ENCODE measurements at places on chromosomes 6 and 20.

- DNase-seq = no peak
Observed at GRCh38 chr6:156685823-156686222, 91.4 kb upstream of the ARID1B start.

DNA sequence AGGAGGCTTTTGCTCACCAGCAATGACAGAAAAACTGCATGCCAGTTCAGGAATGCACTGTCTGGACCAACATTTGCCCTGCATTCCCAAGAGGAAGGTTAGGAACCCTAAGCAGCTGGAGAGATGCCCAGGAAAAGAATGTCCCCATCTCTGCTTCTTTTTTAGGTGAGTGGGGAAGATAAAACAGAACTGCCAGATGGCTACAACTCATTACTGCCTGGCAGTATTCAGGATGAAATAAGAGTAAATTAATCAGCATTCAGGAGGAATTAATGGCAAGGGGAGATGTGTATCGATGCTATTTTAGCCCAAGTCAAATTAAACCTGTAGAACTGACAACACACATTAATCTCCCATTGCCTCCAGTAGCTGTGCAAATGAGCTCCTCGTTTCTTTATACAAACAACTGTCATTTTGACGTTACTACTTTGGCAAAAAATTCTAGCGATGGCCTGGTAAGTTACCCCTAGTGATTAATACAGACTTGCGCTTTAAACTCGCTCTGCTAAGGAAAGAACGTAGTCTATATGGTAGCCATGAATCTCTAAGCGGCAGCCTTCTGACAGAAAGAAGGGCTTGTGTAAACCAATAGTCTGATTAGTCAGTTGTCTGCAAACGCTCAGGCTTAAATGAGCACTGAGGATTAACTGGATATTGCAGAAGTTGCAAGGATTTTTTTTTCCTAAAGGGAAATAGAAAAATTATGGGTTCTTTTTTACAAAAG lies 16.7 kb upstream of the SMLR1 start:
- DNase-seq = no peak

DNA sequence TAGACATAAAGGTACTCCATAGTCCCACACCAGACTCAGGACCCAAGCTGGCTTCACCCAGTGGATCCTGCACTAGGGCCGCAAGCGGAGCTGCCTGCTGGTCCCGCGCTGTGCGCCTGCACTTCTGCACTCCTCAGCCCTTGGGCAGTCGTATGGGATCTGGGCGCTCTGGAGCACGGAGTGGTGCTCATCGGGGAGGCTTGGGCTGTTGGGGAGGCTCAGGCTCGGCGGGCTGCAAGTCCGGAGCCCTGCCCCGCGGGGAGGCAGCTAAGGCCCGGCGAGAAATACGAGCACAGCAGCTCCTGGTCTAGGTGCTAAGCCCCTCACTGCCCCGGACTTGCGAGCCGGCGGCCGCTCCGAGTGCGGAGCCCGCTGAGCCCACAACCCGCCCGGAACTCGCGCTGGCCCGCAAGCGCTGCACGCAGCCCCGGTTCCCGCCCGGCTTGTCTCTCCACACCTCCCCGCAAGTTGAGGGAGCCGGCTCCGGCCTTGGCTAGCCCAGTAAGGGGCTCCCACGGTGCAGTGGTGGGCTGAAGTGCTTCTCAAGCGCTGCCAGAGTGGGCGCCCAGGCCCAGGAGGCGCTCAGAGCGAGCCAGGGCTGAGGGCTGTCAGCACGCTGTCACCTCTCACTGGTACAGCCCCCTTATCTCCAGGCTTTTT lies 33.4 kb upstream of the GCNT2 start:
- no peak for DNase-seq

- no peak for DNase-seq
Observed at GRCh38 chr20:54433636-54434035, 41.8 kb upstream of the DOK5 start.

DNA sequence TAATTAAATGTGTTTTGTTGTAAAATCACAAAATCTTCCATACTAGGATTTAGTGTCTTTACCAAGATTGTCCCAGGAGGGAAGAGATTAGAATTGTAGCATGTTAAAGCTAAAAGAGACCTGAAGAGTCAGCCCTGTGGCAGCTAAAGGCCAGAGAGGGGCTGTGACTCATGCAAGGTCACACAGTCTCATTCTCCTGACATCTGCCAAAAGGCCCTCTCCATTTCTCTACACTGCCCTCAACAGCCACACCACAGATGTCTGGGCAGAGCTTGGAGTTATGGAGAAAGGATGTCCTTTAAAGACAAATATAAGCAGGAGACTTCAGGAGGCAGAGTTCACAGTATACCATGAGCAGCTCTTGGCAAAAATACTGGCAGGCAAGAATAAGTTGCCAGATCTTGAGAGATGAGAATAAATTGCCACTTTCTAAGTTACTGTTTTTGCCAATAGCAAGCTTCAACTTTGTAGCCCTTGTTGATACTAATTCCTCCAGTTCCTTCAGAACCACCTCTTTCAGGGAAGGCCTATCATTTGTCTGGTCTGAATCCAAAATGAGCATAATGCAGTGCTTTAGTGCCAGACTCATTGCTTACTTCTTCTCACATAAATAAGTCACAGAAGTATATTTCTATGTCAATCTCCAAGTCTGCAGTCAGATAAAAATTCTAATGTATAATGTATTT lies 41.7 kb downstream of the AKIRIN2 start:
- DNase-seq = no peak

GRCh38 chr6:164015088-164015484 lies 600.6 kb downstream of the QKI start:
- DNase-seq = peak; percentile 27

- no peak for DNase-seq
Observed at GRCh38 chr6:147029923-147030322, 174.3 kb upstream of the STXBP5 start.

GRCh38 chr6:138572885-138573284 lies 73.6 kb upstream of the NHSL1 start:
- DNase-seq = no peak

GRCh38 chr6:139402876-139403386 lies 28.5 kb upstream of the CITED2 start:
- no peak for DNase-seq

- peak; percentile 83 for DNase-seq
Observed at GRCh38 chr6:42136508-42137193, 5.8 kb downstream of the C6orf132 start.

- DNase-seq = no peak
Observed at GRCh38 chr20:38520261-38520660, 47.6 kb downstream of the RALGAPB start.

GRCh38 chr20:50580842-50581544 lies 70.8 kb downstream of the PTPN1 start:
- DNase-seq = no peak

DNA sequence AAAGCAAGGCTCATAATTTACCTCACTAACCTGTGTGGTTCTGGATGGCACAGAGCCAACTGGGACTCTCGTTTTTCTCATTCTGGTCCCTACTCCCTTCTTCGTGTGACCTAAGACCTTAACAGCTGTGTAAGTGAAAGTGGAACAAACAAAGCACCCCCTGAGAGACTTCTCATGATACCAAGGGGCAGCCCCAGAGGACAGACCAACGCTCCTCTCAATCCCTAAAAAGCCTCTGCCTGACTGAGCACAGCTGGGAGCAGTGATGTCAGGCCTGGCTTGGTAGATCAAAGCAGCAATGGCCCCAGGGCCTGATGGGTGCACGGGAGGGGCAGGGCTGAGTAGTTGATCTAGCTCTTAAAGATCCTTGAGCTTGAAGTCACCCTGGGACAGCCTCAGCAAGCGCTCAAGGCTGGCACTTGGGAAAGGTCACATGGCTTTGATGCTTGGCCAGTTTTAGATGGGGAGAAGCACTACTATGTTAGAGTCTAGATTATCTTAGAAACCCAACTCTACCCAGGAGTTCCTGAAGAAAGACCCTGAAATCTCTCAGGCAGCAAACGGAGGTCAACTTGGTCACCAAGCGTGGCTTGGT lies 16.2 kb upstream of the TGM2 start:
- no peak for DNase-seq

- peak; percentile 16 for DNase-seq
Observed at GRCh38 chr20:6623989-6624388, 143.5 kb upstream of the BMP2 start.

DNA sequence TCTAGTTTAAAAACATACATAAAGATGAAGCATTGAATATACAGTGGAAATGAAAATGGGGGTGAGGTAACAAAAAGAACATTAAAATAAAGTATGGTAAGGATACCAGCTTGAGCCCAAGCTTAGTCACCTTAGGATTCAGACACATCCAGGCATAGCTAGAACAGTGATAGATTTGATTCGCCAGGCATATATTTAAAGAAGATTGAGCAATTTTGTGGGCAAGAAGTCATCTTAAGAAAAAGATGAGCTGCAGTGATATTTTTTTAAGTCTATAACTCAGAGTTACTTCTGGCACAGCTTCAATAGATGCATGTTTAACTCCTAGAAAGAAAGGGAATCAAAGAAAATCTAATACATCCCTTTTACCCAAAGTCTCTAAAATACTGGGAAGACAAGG lies 97.9 kb downstream of the BMP5 start:
- no peak for DNase-seq

- DNase-seq = no peak
Observed at GRCh38 chr20:39453890-39454289, 491.7 kb downstream of the DHX35 start.

GRCh38 chr6:81067057-81067456 lies 685.4 kb downstream of the TENT5A start:
- DNase-seq = no peak

GRCh38 chr20:23687986-23688385 lies 852 bp downstream of the CST4 start:
- no peak for DNase-seq

GRCh38 chr6:41966214-41966920 lies 24.8 kb upstream of the CCND3 start:
- no peak for DNase-seq

GRCh38 chr20:43839793-43840199 lies 74.9 kb upstream of the TOX2 start:
- DNase-seq = no peak

DNA sequence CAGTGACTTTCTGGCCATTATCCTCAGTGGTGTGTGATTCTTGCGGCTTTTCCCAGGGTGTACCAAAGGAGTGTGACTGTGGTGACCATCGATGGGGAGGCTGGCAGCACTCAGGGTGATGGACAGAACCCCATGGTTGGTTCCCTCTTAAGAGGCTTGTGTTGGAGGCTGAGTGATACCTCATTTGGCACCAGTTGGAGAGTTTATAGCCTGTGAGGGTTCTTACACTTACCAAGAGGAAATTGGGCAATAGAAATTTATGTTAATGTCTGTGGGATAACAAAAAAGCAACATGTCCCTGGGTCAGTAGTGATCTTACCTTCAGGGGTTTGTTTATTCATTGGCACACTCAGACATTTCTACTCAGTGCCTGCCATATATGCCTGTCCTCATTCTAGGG lies 37.2 kb downstream of the DAAM2 start:
- no peak for DNase-seq

DNA sequence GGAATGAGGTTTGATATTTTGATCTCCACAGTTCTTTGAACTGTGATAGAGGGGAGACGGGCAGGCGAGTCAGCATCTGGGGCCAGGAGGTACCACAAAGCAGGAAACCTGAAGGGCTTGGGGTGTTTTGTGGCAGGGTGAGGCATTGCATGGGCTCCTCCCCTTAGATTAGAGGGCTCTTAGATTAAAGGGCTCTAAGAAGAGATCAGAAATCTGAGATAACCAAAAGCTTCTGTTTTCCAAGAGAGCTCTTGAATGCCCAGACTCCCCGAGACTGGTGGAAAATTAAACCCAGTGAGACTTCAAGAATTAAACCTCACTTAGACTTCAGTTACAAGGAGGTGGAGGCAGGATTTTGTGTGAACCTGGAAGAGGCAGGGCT lies 2.4 kb upstream of the GPX5 start:
- DNase-seq = no peak

Measured in iPS DF 6.9 (cell line).